NCI-H1436 treated with DMSO at 0.1 percent for 48 hours (cell line): ENCODE measurements at places on chromosomes 5 and 9.

DNA sequence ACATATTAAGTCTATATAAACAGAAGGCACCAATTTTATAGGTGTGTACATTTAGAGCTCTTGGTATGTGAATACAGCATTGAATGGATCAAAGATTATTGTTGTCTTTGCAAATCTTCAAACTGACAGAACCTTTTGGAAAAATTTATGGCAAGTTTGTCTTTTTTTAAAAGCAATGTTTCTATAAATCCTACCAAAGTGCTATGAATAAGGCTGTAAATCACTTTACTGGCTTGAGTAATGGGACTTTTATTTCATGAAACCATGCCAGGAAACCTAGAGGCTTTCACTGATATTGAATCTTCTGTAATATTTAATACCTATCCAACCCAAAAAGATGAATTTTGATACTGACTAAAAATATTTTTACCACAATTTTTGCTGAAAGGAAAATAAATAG is 7.4 kb upstream of the DAPK1 start:
- DNase-seq = no peak

DNA sequence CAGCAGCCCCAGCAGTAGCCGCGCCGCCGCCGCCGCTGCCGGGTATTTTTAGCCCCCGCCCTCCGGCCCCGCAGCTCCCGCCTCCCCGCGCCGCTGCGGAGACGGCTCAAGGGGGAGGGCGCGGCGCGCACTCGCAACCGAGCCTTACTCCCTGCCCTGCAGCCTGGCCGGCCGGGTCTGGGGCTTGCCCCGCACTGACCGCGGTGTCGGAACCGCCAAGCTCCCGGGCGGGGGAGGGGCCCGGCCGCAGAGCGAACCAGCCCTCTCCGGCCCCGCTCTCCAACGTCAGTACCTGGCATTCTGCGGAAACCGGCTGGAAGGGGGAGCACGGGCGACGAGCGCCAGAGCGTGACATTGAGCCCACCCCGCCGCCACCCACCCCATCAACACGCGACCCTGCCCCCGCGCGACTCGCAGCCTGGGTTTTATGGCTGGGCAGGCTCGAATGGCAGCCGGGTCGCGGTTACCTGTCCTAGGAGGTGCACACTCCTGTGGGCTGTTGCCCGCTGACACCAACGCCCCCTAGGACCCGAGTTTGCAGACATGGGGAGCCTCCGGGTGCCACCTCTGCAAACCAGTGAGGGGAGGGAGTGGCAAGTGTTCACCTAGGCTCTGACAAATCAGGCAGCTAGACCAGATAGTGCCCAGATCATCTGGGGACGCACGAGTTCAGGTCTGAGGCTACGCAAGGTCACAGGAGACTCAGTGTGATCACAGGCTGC is at the start of gene ACSL6:
Gene ACSL6 (minus strand): TSS at position 37 of the 722 bp plus-strand sequence. CDS start 105 bp downstream, outside the sequence.
- DNase-seq = no peak

DNA sequence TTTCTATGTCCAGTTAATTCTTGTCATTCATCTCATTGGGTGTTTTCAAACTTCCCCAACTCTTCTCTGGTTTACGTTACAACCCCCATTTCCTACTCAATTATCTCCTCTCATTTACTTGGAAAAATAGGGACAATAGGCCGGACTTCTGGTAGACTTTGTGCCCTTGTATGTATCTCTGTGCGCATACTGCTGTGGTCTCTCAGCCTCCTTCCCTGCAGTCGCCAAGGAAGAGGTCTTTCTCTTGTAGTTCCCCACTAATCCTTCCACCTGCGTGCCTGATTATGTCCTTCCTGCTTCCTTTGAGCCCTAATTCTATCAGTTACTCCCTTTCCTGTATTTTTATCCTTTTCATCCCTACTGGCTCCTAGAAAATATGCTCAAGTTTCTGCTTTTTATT is 176.3 kb downstream of the GDNF start:
- no peak for DNase-seq

GRCh38 chr5:58828258-58828657 is 245.4 kb downstream of the RAB3C start:
- DNase-seq = no peak

DNA sequence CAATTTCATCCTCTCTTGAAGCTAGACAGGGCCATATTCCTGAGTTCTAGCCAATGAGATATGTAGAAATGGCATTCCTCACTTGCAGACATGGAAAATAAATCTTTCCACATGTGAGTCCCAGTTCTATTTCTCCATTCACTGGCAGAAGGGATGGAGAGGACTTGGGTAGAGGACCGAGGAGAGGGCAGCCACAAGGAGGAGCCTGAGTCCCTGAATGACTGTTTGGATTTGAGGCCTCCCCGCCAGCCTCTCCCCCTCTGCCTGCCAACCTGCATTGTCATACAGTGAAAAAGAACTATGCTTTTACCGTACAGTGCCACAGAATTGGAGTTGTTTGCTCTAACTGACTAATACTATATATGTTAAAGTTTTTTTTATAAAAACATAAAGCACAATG is 583.0 kb upstream of the WWC1 start:
- DNase-seq = no peak

DNA sequence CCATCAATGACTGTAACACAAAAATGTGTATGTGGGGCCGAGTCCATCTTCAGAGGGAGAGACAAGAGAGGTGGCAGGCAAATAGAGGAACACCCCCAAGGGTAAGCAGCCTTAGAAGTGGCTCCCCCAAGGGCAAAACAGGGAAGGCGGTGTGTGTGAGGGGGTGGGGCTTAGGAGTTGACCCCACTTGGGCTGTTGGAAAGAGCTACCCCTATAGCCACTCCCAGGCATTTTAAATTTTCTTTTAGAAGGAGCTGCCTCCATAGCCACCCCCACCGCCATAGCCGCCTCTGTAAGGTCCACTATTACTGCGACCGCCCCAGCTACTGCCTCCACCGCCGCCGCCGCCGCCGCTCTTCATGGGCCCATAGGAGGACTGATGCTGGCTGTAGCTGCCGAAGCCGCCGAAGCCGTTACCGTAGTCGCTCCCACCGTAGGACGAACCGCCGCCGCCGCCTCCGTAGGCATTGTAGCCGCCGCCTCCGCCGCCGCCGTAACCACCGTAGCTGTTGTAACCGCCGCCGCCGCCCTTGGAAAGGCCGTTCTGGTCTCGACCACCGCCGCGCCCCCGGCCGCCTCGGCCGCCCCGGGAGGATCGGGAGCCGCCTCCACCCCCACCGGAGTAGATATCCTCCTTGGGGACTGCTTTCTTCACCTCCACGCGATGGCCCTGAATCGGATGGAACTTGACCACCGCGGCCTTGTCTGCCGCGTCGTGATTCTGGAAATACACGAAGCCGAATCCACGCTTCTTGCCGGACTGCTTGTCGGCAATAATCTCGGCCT is 1.1 kb downstream of the HNRNPA0 start:
- DNase-seq = no peak

DNA sequence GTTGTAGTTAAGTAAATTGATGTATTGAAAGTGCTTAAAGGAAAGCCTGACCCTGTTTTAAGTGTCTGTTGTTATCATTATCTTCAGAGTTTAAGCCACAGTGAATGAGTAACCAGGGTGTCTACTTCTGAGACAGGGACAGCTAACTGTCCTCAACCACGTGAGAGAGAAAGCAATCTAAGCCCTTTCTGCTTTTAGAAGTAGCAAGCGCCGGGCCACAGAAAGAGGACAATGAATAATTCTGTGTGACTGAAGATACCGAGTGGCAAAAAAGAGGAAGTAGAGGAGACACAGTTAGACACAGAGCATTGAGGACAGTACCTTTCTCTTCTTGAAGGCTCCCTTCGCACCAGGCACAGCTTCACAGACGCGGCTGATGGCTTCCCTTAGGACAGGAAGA is 86.3 kb downstream of the S1PR3 start:
- no peak for DNase-seq

GRCh38 chr9:124265551-124265950 is 7.8 kb downstream of the NEK6 start:
- no peak for DNase-seq

DNA sequence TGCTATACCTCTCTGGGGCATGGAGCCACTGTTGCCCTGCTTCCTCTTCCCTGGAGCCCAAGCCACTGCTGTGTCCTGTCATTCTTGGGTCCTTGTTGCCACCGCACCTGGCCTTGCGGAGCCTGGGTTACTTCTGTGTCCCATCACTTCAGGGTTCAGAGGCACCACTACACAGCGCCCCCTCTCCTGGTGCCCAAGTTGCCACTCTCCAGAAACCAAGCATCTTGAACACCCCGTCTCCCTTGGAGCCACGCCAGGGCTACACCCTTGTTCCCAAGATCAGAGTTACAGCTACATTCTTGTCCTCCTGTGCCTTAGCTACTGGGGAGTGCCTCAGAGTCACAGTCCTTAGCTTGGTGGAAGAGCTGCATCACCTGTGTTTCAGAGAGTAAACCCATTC is 147.2 kb upstream of the CD180 start:
- DNase-seq = no peak

GRCh38 chr5:95731571-95732554 is 727 bp downstream of the RHOBTB3 start:
- no peak for DNase-seq

DNA sequence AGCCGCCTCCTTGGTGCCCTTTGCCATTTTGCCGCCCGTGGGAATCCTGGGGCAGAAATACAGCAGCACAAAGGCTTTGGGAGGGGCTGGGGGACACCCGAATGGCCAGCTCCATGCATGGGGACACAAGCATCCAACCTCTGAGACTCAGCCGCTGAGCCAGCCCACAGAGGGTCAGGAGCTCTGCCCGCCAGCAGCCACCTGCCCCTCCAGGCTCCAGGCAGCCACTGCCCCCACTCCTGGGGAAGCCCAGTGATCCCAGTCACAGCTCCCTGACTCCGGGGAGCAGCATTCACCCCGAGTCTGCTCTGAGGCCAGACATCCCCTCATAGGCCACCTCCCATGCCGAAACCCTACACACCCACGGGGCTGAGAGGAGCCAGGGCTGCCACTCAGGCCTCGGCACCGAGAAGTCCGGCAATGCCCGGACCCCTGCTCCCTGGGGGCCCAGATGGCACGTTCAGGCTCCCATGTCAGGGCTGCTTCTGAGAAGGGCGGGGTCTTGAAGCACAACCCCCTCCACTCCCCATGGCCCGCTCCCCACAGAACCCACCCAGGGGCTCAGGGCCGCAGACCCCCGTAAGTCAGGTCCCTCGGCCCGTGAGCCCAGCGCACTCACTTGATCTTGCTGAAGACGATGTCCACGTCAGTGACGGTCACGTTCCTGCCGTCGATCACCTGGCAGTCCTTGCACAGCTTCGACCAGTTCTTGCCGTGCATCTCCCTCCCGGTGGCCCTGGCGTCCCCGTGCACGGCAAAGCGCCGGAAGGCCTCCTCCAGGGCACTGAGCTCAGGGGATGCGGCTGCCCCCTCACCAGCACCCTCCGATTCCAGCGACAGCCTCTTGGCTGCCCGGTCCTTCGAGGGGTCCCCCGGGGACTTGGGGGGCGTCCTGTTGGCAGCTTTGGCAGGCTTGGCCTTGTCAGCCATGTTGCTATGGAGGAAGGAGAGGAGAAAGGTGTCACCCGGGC is 15.7 kb downstream of the TPPP start:
- DNase-seq = no peak
